ENCODE measurements at places on chromosomes 4 and X.

DNA sequence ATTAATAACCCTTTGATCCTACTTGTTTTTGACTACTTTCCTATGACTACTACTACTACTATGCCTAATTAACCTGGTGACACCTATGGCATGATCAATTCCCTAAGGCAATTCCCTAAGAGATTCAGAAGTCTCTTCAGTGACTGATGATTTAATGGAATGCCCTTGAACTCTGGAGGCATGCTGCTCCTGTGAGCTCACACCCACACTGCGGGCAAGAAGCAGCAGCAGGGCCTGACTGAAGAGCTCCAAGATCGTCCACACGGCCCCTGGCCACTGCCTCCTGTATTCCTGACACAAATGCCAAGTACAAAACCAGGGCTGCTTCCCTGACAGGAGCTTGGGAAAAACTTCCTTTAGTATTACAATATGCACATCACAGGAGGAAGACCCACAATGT is 74.2 kb upstream of the STS start:
- no peak for ATAC-seq

DNA sequence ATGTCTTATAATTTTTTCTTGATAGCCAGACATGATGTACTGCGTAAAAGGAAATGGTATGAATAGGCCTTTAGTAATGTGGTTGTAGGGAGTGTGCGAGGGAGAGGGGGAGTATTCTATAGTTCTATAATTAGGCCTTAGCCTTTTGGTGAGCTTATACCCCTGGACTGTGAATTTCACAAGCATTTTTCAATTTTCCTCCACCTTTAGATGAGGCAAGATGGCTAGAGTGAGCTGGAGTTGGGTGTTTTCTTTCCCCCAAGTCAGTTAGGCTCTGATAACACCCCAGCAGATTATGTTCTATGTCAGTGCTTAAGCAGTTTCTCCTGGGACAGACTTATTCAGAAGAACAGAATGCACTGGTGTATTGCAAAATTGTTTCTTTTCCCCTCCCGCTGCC is 210.2 kb upstream of the NPY2R start:
- no peak for ATAC-seq

- ATAC-seq = peak; percentile 91
These were observed 119.3 kb downstream of the C4orf51 start for GRCh38 chr4:145799223-145799622.

DNA sequence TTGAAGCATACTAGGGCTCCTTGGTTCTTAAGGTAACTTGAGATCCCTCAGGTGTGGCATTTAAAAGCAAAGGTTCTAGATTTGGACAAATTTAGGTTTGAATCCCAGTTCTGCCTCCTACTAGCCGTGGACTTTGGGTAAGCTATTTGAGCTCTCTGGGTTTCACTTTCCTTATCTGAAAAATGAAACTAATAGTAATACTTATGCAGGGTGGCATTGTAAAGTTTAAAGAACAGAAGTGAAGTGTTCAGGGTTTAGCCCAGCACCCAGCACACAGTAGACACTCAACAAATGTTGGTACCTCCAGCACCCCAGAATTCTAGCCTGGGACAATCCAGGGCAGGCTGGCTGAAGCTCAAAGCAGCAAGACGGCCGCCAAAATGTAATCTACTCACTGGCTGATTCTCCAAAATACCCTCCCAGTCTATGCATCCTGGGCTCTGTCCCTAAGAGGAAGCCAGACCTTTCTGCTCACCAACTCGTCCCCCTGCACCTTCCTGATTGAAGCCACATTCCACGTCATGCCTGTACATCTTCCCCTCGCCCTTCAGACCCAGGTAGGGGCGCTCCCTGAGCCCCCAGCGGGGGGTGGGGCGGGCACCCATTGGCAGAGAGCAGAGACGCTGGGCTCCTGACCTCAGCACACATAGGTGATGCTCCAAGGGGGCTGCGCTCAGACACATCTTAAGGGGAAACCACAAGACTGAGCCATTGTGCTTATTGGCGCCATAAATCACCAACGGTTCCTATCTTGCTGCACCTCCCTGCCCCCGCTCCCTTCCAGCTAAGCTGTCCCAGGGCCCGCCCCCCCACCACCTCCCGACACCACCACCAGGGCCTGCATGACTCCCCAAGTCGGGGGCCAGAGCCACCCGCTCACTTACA is 160.6 kb downstream of the BCOR start:
- no peak for ATAC-seq

GRCh38 chr4:82643994-82644733 is 82.4 kb upstream of the TMEM150C start:
- ATAC-seq = no peak

GRCh38 chrX:133926809-133927208 is 58.6 kb downstream of the GPC3 start:
- no peak for ATAC-seq

- ATAC-seq = peak; percentile 66
These were observed 31.9 kb downstream of the F8A1 start for GRCh38 chrX:154918060-154918483.

- no peak for ATAC-seq
These were observed 304.6 kb upstream of the TENM3 start for GRCh38 chr4:181938631-181939030.

GRCh38 chrX:39149761-39150160 is 348.5 kb downstream of the MID1IP1 start:
- ATAC-seq = peak; percentile 67

DNA sequence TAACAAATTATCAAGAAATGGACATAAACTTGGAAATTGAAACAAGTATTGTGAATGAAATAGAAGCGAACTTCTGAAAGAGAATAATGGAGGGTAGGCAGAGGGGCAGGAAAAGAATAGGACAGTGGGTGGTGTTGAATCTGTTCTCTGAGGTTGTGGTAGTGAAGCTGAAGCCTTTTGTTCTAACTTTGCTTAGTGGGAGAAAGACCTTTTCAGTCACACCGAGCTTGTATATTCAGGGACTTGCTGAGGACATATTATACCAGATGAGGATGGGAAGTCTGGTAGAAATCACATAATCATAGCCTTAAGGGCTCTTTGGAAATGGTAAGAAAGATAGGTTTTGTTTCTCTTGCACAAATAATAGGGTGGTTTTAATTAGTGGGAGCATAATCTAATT is 115.4 kb upstream of the NDST4 start:
- no peak for ATAC-seq

GRCh38 chr4:4704267-4704666 is 155.2 kb upstream of the MSX1 start:
- no peak for ATAC-seq

- no peak for ATAC-seq
These were observed 35.4 kb downstream of the WDR1 start for GRCh38 chr4:10081218-10081606.

DNA sequence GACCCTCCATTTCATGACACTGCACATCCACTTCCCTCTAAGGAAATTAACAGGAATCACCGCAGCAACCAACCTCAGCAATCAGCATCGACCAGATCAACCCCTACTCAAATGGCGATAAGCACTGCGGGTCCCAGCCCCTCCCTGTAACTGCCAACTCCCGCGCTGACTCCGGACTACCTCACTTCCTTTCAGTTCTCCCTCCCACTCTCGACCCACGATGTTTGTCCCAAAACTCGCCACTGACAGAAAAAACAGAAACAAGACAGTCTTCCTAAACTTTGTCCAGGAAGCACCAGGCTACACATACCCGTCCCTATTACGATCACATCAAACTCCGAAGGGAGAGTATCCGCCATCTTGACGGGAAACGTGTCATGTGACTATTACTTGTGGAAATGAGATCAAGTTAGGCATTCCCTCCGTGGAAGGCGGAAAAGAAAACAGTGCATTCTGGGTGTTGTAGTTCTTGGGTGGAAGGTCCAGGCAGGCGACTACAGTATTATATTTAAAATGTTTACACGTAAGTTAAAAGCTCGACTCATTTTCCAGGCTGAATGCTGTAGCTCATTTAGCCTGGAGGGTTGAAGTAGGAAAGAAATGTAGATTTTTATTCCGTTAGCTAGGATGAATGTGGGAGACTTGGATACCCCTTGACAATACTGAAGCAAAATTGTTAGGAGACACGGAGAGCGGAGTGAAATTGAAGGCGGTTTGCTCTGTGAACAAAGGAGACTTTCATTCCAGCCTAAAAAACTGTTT is at the start of gene CHM:
Gene CHM (minus strand): TSS at position 385 of the 762 bp plus-strand sequence. CDS start 26 bp downstream, at position 359.
- peak; percentile 93 for ATAC-seq

DNA sequence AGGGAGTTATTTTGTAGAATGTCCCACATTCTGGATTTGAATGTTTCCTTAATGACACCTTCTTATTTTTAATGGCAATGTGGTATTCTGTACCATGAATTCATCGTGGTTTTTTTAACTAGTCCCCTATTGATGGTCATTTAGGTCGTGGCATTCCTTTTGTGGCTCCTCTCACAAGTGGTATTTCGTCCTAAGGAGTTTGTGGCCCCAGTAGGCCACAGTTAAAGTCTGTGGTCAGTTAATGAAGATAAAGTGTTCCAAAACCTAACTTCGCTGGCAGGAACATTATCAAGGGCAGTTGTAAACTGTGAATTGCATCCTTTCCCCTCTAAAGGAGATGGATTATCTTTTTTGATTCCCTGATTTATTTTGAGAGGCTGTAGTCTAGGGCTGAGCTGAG is 133.2 kb downstream of the TMEM164 start:
- no peak for ATAC-seq

DNA sequence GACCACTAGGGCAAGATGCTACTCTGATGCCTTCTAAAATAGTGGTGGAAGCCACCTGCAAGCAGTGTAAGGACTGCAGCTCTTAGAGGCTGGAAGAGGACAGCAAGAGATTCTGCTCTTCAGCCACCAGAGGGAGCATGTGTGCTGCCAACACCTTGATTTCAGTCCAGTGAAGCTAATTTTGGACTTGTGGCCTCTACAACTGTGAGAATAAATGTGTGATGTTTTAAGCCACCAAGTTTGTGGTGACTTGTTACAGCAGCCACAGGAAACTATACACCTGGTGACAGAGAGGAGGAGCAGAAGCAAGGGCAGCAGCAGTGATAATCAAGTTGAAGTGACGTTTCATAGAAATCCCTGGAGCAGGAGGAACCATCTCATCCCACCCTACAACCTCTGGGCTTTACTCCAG is 55.9 kb downstream of the FGFBP1 start:
- peak; percentile 91 for ATAC-seq

- ATAC-seq = no peak
These were observed 1015.9 kb downstream of the PCDH18 start for GRCh38 chr4:136516371-136516770.

GRCh38 chrX:6432226-6432625 is 102.7 kb downstream of the VCX3A start:
- no peak for ATAC-seq

GRCh38 chrX:2538031-2538757 is 37.4 kb upstream of the DHRSX start:
- ATAC-seq = no peak

- ATAC-seq = no peak
These were observed 189.8 kb upstream of the AFF2 start for GRCh38 chrX:148310426-148311165.

DNA sequence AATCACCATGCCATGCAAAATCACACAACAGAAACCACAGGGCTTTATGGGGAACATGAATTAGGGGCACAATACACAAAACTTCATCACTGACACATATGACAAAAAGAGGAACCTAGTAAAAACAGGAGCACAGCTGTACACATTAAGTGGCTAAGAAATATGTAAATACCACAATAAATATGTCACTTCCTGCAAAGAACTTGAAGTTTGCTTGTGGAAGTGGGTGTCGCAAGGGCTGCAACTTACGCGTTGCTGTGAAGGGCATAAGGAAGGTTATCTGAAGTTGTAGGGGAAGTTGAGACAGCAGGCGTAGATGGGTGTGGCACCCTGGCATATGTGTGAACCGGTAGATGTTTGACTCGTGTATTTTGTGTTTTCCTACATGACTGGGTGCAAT is 42.4 kb downstream of the CLCN4 start:
- ATAC-seq = peak; percentile 42

- ATAC-seq = no peak
These were observed 50.8 kb downstream of the PPEF1 start for GRCh38 chrX:18757956-18758932.

DNA sequence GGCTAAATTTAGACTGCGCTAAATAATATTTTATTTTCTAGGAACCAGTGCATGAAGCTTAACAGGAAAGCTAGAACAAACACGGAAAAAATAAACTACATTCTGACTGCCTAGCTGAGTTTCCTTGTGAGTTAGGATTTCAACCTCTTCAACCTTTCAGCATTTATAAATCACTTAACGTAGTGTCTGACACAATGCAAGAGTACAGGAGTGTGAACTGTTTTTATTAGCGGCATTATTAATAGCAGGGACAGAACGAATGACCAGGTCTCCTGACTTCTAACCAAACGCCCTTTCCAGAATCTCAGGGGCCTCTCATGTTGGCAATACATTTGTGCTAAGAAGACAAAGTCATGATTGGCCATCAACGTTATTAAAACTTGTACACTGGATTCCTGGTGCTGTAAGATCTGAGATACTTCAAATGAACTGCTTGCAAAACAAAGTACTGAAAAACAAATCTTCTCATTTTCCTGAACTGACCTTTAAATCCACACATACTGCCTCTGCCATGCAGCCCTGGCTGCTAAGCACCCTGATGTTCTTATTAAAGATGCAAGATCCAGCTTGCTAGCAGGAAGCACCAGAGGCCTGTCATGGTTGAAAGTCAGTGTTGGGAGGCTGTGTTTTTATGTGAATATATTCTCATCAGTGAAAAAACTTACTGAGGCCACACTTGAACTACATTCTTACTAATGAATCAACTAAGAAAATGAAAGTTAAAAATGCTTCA is 380.4 kb upstream of the CPEB2 start:
- ATAC-seq = no peak

DNA sequence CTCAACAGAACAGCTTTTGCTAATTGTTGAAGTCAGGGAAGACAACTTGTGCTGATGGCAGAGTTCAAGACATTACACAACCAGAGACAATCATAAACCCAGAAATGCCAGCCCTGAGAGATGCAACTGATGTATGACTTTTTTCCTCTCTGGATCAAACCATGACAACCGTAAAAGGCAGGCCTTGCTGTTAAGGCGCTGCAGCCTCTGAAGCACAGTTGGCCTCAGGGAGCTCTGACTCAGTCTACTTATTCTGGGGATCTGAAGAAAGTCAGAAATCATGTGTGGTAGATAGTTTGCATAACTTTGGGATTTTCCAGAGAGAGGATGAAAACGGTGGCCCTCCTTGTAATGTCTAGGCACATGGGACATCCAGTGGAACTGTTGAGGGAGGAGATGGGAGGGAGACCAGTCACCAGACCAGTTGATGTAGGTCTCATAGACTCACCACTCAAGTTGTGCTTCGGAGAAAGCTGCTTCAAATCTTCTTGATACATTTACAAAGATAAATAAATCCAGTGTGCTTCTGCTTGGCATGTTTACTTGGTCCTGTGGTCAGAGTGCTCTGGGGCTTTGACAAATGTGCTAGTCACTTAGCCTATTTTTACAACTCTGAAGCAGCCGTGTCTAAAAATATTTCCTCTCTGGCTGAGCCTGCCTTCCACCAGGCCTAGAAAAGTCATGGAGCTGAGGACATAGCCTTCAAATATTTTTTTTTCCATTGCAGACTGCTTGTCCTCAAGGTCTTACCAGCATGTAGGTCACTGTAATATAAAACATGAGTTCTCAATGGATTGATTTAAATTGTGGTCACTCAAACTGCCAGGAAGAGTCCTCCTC is 7.5 kb downstream of the HADH start:
- ATAC-seq = no peak

GRCh38 chr4:5098176-5098575 is 46.9 kb downstream of the STK32B start:
- no peak for ATAC-seq
